ENCODE measurements at places on chromosomes 7 and 10.
A peak's percentile ranks its signal among the peaks of the same experiment; 100 is the strongest.

GRCh38 chr7:123024989-123025758 is 29.7 kb upstream of the TAS2R16 start:
- no peak for DNase-seq

- no peak for DNase-seq
Measured at GRCh38 chr7:41624818-41625217, 78.1 kb downstream of the INHBA start.

DNA sequence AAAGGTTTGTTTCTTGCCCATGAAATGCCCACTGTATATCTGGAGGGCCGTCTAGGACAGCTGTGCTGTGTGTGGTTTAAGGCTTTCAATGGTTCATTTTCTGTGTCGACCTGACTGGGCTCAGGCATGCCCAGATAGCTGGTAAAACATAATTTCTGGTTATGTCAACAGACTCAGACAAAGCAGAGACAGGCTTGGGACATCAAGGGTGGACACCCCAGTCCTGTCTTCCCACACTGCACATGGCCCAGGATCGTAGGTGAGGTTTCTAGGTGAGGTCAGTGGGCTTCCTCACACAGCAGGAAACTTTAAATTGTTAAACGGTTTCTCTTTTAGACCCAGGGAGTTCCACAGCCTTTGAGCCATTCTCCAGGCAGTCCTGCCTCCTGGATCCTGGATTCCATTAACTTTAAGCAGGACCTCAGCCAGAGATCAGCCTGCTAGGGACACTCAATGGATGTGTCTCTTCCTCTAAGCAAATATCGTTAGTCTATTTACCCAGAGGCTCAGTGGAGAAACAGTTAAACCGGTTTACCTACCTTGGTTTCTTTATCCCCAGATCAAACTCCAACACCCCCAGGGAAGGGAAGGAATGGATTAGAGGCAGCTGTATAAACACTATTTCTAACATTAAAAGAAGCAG is 66.4 kb downstream of the ST8SIA6 start:
- DNase-seq = no peak

DNA sequence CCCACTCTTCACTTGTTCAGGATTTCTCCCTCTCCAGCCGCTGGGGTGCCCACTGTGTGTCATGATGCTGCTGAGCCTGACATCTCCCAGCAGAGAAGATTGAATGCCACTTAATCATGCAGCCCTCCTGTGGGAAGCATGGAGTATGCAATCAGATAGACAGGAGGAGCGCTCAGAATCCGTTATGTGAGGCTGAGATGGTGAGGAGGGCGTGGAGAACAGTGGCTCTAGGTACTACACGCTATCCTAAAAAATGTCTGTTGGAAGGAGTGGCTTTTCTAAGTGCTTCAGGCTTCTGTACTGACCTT is 334.3 kb downstream of the LRMDA start:
- DNase-seq = no peak

DNA sequence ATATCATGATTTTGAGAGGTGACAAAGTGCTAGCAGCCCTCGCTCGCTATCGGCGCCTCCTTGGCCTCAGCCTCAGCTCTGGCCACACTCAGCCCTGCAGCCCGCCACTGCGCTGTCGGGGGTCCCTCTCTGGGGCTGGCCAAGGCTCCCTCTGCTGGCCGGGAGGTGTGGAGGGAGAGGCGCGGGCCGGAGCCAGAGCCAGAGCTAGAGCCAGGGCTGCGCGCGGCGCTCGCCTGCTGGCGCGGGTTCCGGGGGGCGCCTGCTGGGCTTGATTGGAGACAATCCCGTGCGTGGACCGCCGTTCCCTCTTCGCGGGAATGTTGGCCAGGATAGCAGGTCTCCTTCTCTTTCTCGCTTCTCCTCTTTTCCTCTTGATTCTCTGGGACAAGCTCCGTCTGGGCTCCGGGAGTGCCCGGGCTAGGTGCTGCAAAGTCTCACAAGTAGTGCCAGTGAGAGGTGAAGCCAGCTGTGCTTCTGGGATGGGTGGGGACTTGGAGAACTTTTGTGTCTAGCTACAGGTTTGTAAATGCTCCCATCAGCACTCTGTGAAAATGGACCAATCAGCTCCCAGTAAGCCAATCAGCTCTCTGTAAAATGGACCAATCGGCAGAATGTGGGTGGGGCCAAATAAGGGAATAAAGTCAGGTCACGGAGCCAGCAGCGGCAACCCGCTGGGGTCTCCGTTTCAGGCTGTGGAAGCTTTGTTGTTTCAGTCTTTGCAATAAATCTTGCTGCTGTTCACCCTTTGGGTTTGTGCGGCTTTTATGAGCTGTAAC is 43.4 kb upstream of the ELMO1 start:
- no peak for DNase-seq

DNA sequence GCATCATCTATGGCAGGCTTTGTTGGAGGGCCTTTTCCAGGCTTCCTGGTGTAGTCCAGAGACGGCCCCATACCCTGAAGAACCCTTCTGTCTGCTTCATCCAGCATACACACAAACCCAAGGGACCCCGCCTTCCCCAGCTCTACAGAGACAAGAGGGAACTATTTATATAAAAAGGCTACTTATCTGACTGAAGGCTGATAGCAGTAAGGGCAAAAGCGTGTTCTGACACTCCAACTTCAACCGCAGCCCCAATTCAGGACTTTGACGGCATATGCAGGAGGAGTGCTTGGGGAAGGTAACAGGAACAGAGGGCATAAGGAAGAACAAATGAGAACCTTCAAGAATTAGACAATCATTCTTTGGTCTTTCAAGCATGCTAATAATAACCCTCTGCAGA is 21.0 kb downstream of the GNA12 start:
- DNase-seq = no peak

DNA sequence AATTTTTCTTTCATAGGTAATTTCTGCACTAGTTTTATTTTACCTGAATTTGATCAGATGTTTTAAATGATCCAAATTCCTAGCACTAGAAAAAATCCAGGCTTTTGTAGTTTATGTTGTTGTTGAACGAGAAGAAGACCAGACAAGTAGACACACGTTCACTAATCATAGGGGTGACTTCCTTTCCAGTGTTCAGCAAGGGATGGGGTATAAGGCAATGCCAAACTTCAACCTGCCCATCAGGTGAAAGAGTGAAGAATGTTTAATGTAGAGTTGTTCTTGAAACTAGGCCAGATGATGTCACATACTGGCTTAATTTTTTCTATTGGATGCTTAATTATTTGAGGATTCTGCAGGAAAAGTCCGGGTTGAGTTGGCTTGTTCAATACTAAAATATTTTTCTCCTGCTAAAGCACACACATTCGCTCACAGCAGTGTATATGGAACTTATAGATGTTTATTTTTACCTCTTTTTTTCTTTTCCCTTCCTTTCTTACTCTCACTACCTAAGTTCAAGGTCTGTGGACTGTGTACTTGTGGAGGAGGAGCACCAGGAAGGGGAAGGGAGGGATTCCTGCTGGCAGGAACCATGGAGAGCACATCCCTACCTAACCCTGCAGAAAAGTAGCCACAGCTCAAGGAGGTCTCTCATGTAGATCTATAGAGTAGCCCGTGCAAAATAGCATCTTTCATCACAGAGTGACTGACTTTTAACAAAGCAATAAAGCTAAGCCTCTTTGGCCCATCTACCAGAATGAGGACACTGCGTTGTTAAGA is 23.1 kb upstream of the AKR1E2 start:
- no peak for DNase-seq

DNA sequence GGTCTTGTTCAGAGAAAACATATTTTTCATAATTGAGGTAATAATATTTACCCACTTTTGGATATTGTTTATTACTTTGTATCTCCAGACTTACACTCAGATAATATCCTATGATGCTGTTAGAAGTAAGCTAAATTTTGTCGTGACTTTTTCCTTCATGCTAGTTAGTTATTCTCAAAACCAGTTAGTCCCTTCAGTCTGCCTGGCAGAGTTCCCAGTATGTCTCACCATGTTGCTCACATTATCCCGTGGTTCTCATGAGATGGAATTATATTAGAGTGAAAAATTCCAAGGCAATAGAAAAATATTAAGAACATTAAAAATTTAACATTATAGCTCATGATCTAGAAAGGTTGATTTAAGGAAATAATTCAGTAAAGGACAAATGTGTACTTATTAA is 81.5 kb upstream of the SMIM30 start:
- no peak for DNase-seq

DNA sequence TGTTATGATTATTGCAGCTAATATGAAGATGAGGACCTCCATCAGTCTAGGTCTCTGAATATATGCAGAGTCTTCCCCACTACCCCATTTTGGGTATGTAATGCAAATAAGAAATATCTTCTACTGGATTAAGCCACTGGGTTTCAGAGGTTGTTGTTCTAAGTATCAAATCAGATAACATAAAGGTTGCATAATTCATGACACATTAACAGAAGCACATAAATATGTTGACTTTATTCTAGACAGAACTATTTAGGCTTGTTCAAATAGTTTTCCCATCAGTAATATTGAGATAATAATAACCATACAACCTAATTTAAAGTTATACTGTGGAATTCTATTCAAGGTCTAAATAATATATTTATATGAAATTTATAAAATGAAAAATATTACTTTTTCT is 157.1 kb downstream of the ETV1 start:
- no peak for DNase-seq

- no peak for DNase-seq
Measured at GRCh38 chr7:90859521-90859920, 263.4 kb downstream of the CDK14 start.

GRCh38 chr10:110723224-110723891 is 79.2 kb downstream of the RBM20 start:
- DNase-seq = peak; percentile 35

DNA sequence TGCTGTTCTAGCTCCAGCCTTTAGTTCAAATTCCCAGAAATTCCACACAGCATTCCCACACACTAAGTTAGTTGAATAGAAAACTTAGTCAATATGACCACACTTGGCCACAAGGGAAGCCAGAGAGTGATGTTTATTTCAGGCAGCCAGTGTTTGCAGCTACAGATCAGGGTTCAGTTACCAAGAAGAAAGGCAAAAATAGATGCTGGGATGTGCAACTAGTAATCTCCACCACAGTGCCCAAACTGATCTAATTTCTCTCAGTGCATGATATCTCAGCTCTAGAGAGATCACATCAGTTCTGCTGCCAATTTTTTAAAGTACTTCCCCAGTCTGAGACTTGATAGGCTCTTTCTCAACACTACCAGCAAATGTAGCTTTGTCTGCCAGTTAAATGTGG is 17.6 kb downstream of the SLF2 start:
- DNase-seq = no peak

GRCh38 chr10:114767986-114768821 is 53.4 kb upstream of the FHIP2A start:
- no peak for DNase-seq

DNA sequence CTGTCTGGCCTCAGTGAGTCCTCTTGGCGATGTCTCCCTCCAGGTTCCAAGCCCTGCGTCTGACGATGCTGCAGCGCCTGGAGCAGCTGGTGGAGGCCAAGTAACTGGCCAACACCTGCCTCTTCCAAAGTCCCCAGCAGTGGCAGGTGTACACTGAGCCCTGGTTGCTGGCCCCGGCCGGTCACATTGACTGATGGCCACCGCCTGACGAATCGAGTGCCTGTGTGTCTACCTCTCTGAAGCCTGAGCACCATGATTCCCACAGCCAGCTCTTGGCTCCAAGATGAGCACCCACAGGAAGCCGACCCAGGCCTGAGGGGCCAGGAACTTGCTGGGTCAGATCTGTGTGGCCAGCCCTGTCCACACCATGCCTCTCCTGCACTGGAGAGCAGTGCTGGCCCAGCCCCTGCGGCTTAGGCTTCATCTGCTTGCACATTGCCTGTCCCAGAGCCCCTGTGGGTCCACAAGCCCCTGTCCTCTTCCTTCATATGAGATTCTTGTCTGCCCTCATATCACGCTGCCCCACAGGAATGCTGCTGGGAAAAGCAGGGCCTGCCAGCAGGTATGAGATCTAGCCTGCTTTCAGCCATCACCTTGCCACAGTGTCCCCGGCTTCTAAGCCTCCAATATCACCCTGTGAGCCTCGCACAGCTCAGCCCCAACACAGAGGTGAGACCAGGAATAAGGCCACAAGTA is 7.3 kb upstream of the ZNF22 start:
- no peak for DNase-seq

- no peak for DNase-seq
Measured at GRCh38 chr10:94879214-94879613, 59.2 kb upstream of the CYP2C9 start.

DNA sequence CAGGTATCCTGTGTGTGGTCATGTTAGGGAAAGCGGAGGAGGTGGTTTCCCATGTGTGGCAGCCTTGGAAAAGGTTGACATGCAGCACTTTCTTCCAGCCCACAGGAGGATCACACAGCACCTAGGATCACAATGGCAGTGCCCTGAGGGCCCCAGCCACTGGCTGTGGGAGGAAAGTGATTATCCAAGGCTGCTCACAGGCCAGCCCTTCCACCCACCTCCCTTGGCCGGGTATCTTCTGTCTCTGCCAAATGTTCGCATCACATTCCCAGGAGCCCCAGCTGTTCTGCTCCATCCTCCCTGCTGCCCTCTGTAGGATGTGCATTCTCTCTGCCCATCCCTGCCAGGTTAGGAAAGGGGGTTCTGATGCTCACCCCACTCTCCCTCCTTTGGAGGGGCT is 2.5 kb upstream of the MLXIPL start:
- no peak for DNase-seq

GRCh38 chr7:44631458-44632115 is 25.2 kb downstream of the OGDH start:
- DNase-seq = no peak

DNA sequence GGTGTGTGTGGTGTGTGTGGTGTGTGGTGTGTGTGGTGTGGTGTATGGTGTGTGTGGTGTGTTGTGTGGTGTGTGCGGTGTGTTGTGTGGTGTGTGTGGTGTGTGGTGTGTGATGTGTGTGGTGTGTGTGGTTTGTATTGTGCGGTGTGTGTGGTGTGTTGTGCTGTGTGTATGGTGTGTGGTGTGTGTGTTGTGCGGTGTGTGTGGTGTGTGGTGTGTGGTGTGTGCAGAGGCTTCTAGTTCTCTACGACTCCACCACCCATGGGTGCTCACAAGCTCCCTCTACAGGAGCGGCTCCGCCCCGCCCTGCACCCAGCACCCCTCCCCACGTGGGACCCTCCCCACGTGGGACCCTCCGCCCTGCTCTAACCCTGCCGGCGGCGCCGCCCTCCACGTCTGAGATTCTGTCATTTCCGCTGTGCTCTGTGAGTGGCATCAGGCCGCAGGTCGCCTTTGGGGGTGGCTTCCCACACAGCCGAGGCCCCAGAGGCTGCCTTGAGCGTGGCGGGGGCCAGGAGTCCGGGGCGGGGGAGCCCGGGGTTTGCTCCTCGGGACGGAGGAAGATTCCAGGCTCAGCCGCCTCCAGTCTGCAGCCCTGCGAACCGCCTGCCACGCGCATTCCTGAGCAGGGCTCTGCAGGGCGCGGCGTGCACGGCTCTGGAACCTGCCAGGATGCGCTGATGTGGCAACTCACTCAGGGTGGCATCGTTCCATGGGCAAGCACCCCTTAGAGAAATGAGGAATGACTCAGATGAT is 37.0 kb upstream of the DNAJB6 start:
- DNase-seq = no peak

- no peak for DNase-seq
Measured at GRCh38 chr10:132898391-132899053, 43.8 kb downstream of the CFAP46 start.

DNA sequence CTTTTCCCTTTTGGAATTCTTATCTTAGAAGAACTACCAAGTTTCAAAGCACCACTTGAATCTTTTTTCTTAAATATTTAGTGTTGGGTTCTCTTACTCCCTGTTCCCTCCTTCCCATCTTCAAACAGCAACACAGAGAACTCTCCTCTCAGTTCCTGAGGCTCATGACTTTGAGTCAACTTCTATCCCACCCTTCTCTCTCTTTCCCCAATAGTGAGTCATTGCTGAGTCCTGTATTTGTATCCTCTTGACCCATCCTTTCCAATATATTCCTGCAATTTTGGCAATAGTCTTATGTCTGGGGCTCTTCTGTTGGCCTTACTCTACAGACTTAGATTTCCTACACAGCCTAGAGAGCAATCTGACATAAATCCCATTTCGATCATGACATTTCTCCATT is 20.8 kb upstream of the JCAD start:
- DNase-seq = no peak
